Stimulated activated CD4-positive, alpha-beta T cell treated with anti-CD3 and anti-CD28 coated beads, Interleukin-15, amount 100 ng/mL, for 1 hour (primary cell): ENCODE measurements at places on chromosomes 2 and 18.
A peak's percentile ranks its signal among the peaks of the same experiment; 100 is the strongest.

- DNase-seq = no peak
These were observed 441.5 kb downstream of the MTX2 start for GRCh38 chr2:176710657-176711186.

DNA sequence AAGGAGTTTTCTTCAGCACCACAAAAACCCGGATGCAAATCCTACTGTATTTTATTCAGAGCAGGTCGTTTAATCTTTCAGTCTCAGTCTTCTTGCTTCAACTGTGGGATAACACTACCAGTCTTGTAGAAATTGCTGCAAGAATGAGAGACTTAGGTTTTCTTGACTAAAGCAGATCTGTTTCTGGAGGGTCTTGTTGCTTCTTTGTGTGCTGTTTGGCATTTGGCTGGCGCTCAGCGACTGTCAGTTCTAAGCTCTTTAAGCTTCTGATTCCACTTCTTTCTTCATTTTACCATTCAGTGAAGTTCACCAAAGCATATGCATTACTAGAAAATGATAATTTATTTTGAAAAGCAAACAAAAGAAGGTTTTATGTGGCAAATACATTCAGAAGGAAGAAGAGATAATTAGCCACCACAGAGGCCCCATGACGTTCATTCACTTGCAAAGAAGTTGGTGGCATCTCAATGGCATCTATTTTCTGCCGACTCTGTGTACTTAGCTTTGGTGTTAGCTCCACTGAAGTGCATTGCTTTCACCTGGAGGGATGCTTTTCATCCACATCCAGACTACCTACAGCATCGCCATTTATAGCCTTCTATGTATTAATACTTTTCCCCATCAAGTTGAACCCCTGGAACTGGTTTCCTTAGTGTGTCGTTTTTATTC is 53.7 kb downstream of the TRIB2 start:
- DNase-seq = no peak

- DNase-seq = no peak
These were observed 275.0 kb downstream of the MREG start for GRCh38 chr2:215738351-215738750.

- no peak for DNase-seq
These were observed 88.4 kb downstream of the ACTR2 start for GRCh38 chr2:65316072-65316471.

GRCh38 chr2:96485751-96486651 is 19.2 kb downstream of the NEURL3 start:
- peak; percentile 61 for DNase-seq

GRCh38 chr2:12014088-12014960 is 267.9 kb downstream of the LPIN1 start:
- DNase-seq = no peak

DNA sequence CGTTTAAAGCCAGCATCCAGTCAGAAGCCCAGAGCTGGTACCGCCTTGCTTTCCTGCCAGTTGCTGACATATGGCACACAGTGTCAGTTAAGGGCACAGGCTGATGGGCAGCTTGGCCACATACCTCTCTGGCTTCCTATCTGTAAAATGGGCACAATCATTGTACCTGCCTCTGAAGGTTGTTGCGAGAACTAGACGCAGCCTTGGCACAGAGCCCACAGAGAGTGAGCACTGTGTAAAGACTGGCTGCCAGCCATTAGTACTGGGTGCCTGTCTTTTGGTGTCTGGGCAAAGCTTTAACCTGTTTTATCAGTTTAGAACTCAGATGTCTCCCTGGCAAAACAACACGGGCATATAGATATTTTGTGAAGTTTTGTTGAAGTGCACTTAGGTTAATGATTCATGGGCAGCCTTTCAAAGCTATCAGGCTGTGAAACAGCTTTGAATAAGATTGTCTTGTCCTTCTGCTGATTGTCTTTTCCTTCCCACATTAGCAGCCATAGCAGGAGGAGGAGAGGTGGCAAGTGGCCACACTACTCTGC is 269.5 kb downstream of the NEDD4L start:
- DNase-seq = no peak

DNA sequence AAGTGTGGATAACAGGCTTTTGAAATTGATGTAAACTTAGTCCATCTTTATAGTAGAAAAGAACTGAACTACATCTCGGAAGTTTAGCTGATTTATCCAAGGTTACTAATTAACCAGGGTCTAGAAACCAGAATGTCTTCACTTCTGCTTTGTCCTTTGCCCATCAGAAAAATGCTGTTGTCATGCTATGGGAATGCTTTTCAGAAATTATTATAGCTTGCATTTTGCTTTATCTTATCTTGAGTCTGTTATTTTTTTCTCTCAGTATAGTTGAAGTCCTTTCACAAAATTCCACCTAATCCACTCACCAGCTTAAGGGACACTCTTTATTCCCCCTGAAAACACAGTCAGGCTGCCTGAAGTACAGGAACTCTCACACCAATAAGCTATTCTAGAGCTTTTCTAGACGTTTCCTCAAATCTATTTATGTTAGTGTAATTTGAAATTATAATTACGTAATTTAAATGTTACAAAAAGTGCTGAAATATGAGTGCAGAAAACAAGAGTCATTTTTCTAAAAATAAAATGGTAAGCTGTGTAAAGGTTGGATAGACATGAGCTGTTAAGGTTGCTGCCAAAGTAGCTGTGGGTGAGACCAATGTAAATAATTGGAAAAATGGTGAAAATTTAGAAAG is 456.3 kb downstream of the TGIF1 start:
- no peak for DNase-seq

- DNase-seq = no peak
These were observed 41.4 kb upstream of the KCNJ13 start for GRCh38 chr2:232817756-232818155.

GRCh38 chr2:46826569-46827245 is 88.9 kb downstream of the MCFD2 start:
- DNase-seq = no peak

- DNase-seq = no peak
These were observed 424.9 kb downstream of the PID1 start for GRCh38 chr2:228846161-228846560.

DNA sequence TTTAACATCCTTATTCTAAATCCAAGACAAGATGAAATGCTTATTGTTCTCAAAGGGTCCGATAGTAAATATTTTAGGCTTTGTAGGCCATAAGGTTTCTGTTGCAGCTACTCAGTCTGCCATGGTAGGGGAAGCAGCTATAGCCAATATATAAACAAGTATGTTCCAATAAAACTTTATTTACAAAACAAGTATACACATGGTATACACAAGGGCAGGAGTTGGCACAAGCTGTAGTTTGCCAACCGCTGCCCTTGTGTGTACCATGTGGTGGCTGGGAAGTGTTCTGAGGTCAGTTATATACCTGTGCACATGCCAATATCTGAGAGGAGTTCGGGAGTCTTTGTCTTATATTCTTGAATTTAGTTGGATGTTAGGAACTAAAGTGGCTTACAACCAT is 126.0 kb upstream of the DNMT3A start:
- DNase-seq = no peak

DNA sequence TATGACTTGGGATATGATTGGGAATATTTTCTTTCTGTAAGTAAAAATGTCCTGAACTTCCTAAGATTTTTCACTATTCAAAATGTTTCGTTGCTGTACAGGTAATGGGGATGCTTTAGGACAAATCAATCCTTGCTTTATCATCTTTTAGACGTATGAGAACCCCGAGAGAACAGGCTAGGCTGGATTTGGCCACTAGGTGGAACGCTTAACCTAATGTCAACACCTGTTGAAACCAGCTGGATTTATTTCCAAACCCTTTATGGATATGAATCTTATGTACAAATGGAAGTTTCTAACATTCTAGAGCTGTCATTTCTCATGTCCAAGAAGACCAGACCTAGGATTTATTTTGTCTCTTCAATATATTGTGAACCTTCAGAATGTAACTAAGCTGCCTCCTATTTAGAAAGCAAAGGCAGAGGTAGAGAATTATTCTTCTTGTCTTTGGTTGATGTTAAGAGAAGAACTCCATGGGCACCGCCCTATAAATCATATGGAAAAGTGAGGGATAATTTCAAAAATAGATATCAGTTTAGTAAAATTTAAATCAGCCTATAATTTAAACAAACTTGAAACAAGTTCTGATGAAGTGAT is 96.7 kb downstream of the PMAIP1 start:
- DNase-seq = no peak

GRCh38 chr18:77857678-77858655 is 608.3 kb downstream of the GALR1 start:
- DNase-seq = no peak

DNA sequence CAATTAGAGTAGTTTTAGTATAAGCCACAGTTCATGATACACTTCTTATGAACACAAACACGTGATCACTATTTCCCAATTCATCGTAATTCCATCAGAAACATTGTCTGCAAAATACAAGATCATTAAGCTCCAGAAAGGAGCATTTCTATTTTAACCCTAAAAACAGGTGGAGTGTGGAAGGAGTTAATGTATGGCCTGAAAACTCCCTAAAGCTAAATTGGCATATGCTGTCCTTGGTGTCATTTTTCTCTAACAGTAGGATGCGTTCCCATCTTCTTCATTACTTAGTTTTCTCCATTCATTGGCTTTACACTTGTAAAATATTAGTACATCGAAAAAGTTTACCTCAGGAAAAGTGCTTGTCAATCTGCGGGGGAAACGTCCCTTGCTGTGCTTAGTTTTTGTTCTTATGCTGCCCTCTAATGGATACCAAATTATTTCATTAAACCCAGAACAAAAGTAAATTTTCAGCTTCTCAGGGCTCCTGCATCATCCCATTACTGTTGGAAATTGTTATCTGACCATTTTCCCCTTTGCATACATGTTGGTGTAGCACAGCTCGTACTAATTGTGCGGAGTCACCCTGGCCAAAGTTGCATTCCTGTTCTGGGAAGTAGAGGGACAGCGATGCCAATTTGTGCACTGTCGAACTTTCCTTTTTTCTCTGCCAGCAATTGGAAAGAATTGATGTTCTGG is 153.4 kb downstream of the GPD2 start:
- no peak for DNase-seq

GRCh38 chr2:69175790-69176715 is 163.1 kb downstream of the ANTXR1 start:
- no peak for DNase-seq

GRCh38 chr2:45390441-45390840 is 220.6 kb downstream of the SRBD1 start:
- DNase-seq = no peak

GRCh38 chr2:119873350-119874315 is 113.9 kb downstream of the PTPN4 start:
- DNase-seq = no peak

GRCh38 chr18:74388227-74388626 is 68.9 kb downstream of the DIPK1C start:
- DNase-seq = no peak

DNA sequence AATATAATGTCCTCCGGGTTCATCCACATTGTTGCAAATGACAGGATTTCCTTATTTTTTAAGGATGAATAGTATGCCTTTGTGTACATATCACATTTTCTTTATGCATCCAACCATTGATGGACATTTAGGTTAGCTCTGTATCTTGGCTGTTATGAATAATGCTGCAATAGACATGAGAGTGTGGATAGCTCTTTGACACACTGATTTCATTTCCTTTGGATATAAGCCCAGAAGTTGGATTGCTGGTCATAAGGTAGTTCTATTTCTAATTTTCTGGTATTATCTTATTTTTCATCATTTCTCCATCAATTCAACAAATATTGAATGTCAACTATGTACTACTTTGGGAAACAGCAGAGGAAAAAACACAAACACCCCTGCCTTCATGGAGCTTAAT is 423.3 kb downstream of the MTX2 start:
- no peak for DNase-seq

- no peak for DNase-seq
These were observed 22.0 kb upstream of the PTH2R start for GRCh38 chr2:208384637-208385036.

DNA sequence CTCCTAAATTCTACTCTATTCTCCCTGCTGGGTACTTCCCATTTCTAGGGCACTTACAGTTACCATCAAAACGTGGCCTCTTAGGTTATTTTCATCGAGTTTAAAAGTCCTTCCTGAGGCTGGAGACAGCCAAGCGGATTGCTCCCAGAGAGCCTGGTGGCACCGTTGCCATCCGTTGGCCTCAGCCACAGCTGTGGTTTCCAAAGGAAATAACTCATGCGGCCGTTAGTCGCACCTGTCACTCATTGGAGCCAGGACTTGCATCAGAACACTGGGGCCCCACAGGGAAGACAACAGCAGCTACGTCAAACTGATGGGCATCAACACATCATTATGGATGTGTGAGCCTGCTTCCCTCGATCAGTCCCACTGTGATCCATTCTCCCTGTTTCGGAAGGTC is 453.4 kb downstream of the BCL11A start:
- DNase-seq = no peak

DNA sequence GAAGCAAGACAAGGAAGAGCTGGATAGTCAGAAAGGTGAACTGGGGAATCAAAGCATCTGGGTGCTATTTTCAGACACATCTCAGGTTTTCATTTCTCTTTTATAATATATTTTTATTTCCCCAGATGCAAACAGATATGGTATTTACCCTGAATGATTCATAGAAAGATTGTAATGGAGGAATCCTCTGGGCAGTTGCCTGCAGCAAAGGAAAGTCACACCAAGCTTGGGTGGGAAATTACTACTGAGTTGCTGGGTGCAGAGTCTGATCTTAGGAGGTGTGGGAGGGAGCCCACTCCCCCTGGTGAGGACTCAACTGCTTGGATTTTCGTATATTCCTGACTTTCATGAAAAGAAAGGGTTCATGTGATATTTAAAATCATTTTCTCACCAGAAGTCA is 2.1 kb downstream of the EFR3B start:
- DNase-seq = no peak

DNA sequence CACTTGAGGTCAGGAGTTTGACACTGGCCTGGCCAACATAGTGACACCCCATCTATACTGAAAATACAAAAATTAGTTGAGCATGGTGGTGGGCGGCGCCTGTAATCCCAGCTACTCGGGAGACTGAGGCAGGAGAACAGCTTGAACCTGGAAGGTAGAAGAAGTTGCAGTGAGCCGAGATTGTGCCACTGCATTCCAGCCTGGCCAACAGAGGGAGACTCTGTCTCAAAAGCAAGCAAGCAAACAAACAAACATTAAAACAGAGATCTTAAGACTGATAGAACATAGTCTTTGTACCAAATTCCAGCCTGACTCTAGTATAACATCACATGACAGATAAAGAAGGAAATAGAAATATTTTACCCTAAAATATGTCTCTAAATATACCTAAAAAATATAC is 168.1 kb downstream of the PTPRM start:
- DNase-seq = no peak

GRCh38 chr2:12813166-12813565 is 96.4 kb downstream of the TRIB2 start:
- no peak for DNase-seq

- no peak for DNase-seq
These were observed 250.7 kb downstream of the LPIN1 start for GRCh38 chr2:11997142-11997541.
